ENCODE measurements at places on chromosomes 4 and X.

DNA sequence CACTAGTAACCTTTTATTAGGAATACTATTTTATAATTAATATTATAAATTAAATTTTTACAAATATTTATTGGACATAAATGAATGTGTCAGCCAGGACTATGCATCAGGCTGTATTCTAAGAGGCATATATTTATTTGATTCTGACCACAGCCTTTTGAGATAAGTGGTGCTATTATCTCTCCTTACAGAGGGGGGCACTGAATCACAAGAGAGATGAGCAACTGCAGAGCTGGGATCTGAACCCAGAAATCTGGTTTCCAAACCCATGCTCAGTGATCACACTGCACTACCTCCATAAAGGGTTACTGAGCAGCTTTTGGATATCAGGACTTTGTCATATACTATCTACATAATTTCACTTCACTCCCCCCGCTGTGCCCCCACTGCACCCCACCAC lies 322.0 kb downstream of the TMA16 start:
- no peak for DNase-seq

DNA sequence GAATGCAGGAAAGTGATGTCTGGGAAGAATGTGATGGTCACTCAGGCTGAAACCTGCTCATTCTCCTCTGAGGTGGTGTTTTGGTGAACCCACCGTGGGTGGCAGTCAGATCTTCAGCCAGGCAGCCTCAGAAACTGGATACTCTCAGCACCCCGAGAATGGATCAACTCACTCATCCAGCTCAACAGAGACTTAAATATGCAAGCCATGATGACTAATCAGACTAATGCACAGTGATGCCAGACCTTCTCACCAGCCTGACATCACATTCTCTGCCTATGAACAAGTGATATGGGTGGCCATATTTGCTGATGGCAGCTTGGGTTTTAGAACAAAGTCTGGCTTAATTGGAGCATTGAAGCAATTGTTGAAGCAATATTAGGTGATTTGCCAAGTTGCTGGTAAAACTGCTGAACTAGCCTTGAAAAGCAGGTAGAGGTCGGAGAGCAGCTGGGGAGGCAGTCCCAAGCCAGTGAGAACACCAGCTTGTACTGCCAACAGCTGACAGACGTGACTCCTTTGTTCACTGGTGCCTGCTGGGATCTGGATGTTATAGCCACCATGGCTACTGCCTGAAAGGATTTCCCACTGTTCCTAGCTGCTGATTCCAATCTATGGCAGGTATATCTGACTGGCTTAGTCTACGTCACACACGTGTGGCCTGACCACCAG lies 608.1 kb downstream of the MID1IP1 start:
- no peak for DNase-seq

- no peak for DNase-seq
Observed at GRCh38 chr4:181897935-181898334, 345.3 kb upstream of the TENM3 start.

DNA sequence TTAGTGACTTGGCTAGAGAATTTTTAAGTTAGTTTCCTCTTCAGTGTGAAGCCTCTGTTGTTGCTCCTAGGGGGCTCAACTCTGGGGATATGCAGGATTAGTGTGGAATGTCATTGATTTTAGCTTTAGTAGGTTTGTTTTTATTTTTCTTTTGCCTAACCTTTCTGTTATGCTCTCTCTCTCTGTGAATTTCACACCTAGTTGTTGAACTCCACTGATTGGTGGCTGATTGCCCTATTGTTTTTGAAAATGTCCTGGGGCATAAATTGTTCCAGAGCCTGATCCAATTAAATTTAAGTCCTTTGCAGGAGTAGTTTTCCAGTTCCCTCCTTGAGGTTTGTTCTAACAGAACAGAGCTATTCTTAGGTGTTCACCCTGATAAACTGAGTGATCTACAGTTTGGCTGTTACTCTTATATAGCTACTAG lies 393.3 kb upstream of the CTSO start:
- DNase-seq, result no peak

DNA sequence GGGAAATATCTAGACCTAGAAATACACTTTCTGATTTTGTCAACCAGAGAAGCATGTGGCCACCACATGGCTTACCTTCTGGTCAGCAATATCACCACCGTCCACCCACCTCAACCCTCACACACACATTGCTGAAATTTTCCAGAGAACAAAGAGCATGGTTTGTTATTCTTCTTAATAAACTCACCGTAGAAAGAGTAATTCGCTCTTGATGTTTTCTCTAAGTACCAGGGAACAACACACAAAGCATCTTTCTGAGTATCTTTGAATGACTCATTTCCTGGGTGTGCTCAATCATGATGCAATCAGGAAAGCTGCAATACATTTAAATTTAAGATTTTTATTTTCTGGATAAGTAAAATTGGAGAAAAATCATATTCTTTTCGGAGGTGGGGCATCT lies 24.7 kb upstream of the LRAT start:
- no peak for DNase-seq

GRCh38 chr4:95129821-95130311 lies 372.1 kb downstream of the BMPR1B start:
- no peak for DNase-seq

DNA sequence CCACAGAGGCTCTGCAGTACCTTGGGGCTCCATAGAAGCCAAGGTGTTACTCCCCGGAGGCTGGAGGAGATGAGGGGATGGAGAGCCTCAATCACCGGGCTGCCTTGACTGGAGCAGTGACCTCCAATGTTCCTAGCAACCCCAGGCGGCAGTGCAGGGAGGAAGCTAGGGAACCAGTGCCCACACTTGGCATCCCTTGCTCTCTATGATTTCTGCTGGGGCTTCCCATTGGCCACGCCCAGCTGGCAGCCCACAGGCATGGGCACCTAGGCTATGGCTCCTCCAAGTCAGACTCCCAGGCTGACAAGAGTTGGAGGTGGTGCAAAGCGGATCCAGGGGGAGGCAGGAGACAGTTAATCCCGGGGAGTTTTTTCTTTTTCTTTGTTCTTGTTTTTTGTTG lies 229.7 kb downstream of the EVC2 start:
- no peak for DNase-seq

- peak; percentile 13 for DNase-seq
Observed at GRCh38 chr4:79042079-79042674, 102.9 kb upstream of the PAQR3 start.

DNA sequence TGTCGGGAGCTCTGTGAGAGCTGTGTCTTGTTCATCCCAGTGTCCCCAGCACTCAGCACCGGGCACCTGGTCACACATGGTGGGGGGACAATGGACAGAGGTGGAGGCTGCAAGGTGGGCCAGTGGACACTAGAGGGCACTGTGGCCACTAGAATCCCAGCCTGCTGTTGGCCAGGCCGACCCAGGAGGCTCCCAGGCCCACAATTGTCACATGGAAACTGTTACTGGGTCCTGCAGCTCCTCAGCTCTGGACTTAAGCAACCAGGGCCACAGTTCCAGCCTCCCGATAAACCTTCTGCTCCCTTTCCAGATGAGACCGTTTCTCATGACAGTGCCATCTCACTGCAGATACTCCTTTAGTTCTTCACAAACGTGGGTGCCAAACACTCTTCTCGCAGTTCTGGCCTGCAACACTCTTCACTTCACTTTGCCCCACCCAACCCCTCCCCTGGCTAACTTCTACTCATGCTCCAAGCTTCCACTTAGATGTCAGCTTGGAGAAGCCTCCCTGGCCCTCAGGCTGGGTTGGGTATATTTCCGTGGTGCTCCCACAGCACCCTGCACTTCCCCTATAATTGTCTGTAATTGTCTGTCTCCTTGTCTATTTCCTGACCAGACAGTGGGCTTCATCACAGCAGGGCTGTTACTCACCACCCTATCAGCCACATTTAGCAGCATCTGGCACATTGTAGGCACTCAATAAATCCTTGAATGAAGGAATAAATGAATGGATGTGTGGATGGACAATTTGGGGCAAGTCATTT lies 3.5 kb upstream of the IQSEC2 start:
- DNase-seq, result no peak

GRCh38 chrX:41981481-41982013 lies 58.2 kb upstream of the CASK start:
- DNase-seq, result no peak

DNA sequence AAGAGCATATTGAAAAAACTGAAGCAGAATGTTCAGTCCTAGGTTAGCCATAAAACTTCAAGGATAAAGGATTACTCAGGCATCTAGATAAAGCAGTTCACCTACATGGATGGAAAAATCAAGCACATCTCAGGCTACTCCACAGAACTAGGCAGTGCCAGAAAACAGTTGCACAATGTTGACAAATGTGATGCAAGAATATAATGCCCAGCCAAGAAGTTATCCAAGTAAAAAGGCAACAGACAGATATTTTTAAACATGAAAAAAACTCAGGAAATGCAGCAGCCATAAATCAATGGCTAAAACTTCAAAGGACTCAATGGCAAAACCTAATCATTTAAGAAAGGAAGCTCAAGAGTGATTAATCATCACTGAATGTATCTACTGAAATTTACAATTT lies 456.0 kb upstream of the FAM241A start:
- DNase-seq, result no peak

- no peak for DNase-seq
Observed at GRCh38 chr4:75126058-75126457, 193.1 kb downstream of the PARM1 start.

DNA sequence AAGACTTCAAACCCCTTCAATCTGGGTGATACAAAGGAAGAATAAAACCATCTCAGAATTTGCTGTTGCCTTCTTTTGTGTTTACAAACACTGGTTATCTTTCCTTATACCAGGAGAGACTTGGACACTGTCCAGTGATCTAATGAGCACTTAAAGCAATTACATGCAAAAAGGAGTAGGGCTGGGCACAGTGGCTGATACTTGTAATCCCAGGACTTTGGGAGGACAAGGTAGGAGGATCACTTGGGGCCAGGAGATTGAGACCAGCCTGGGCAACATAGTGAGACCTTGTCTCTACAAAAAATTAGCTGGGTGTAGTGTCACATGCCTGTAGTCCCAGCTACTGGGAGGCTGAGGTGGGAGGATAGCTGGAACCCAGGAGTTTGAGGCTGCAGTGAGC lies 95.7 kb upstream of the DRD5 start:
- DNase-seq, result no peak

DNA sequence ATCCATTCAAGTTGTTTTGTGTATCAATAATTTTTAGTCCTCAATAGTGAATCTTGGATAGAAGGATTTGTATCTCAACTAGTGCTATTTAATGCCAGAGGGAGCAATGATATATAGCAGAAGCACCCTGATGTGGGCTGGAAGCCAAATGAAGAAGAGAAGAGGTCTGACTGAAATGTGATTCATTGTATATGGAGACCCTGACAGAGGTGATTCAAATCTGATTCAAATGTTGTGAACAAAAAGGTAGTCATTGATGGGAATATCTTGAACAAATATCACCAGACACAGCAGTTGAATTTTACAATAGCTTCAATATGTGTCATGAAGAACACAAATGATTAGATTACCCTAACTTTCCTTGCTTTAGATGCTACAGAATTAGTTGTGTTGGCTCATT lies 27.5 kb upstream of the SULT1B1 start:
- no peak for DNase-seq

DNA sequence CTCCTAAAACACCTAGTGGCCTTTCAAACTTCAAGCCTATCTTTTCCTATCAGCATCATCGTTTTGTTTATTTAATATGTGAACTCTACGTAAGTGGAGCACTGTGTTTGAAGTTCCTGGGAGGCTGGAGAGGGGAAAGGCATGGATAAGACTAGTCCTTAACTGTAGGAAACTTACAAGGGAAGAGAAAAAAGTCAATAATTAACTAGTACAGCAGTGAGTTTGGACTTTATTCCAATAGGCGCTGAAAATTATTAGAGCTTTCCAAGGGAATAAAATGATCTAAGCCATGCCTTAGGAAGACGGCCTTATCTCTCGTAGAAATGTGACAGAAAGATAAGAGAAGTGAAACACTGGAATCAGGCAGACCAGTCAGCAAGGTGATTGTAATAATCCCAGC lies 55.3 kb downstream of the AMOT start:
- DNase-seq, result no peak

DNA sequence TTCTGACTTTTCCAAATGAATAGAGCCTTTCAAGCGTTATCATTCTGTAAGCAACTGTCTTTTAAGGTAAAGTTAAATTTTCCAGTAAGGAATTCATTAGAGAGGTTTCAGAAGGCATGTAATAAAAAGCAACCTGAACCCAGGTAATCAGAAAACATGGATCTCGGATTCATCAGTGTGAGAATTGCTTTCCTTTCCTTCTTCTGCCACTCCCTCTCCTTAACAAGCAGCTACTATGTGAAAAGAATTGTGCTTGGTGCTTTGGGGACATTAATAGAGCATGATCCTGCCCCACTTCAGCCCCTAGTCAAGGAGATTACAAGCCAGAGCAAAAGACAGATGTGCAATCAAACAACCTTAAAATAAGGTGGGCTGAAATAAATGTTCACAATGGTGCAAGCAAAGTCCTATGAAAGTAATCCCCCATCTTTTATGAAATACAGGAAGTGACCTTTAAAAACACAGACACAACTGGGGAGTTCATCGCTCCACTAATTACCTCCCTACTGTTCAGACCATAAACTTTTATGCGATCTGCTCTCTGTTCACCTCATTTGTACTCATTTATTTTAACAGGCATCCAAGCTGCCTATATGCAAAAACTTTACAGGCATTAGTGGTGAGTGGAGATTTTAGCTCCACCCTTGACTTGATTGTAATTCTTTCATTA lies 122.9 kb upstream of the RASGEF1B start:
- no peak for DNase-seq

- no peak for DNase-seq
Observed at GRCh38 chrX:149979126-149979644, 40.9 kb upstream of the EOLA2 start.

- no peak for DNase-seq
Observed at GRCh38 chrX:18468599-18468998, 43.2 kb downstream of the CDKL5 start.

DNA sequence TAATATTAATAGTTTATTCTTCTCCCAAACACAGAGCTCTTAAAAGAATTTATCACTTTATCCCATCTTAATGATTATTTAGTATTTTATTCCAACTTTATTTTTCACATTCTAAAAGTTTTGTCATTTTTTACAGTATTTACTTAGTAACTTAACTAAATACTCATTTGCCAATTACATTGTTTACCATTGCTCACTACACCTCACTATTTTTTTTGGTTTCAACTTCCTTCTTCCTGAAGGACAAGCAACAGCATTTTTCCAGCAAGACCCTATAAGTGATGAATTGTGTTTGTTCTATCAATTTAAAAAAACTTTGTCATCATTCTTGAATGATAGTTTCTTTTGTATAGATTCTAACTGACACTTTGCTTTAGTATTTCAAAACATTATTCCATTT lies 19.4 kb upstream of the SRD5A3 start:
- DNase-seq, result peak; percentile 43

DNA sequence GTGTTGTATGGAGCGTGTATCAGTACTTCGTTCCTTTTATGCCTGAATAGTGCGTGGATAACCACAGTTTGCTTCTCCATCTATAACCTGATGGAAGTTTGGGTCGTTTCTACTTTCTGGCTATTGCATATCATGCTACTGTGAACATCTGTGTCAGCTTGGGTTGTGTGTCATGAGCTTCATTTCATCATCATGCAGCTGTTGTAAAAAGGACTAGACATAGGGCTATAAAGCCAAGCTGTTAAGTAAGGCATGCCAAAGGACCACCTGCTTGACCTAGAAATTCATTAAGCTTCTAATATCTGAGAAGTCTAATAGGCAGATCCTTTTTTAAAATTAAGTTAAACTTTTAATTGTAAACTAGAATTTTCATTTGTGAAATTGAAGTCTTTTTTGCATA lies 18.4 kb downstream of the SMS start:
- no peak for DNase-seq

GRCh38 chrX:2811271-2811670 lies 17.5 kb upstream of the GYG2 start:
- no peak for DNase-seq

- no peak for DNase-seq
Observed at GRCh38 chr4:99024481-99025275, 29.2 kb downstream of the METAP1 start.
